Transverse colon (tissue), 4 donors: ENCODE measurements at places on chromosomes 7 and 10. TPM values are rescaled to one million over a fixed set of nuclear protein-coding genes. Genes with fewer than 3 reads are reported as not detected.

DNA sequence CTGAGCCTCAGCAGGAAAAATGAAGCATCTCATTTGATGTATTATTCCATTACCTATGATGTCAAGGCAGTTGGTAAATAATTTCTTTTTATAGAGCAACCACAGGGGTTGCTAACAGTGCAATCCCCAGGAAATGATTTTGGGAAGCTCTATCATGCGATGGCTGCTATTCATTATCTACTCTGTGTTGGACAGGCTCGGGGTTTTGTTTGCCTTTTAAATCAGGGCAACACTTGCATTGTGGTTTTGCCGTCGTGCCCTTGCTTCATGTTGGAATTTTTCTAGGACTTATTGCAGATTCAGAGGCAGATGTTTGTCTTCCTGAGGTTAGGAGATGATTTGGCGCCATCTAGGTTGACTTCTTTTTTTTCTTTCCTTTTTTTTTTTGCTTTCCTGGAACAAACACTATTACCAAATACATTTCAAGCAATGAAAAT is 128.4 kb downstream of the BICC1 start:
- no peak for DNase-seq

The SIRT1 gene
- 19.8 TPM for total RNA-seq

DNA sequence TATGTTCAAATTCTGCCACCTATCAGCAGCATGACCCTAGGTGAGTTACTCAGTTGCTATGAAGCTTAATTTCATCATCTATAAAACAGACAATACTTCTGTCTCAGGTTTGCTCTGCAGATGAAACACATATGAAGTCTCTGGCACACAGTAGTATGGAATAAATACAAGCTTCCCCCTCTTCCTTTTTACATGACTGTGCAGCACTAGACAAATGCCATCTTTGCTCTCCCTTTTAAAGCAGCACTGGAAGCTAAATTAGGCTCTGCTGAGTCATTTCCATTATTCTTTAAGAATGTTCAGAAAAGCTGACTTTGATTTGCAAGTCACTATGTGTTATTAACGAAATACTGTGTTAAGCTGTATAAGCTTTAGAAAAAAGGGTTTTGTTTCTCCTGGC is 40.7 kb upstream of the ANAPC16 start:
- no peak for DNase-seq

The POLR2J3 gene
- 31.8 TPM for total RNA-seq

The PDAP1 gene
- 54.9 TPM for total RNA-seq

The ST7 gene
- 17.6 TPM for total RNA-seq

The HOXA5 gene
- total RNA-seq, result 30.9 TPM

- DNase-seq, result no peak
Observed at GRCh38 chr7:77699056-77699455, 2.8 kb downstream of the RSBN1L start.

DNA sequence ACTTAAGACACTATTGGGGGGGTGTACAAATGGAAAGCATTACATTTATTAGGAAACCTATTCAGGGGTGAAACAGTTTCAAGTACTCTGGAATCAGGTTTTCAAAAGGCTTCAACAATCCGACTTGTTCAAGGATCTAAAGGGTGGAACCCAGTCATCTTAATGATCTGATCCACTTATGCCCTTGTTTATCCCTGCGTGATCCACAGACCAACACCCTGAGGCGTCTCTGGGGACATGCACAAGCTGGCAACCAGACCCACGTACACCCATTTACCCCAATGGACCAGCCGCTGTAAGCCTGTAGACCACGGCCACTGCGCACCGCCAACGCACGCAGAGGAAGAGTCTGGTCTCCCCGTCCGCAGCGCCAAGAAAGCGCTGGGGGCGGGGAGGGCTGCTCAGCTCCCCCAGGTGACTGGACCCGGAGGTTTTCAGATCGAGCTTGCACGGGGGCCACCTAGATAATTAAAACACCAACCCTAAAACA is 13.4 kb downstream of the HNRNPF start:
- DNase-seq, result no peak

The LGI1 gene
- total RNA-seq, result 1.1 TPM

- DNase-seq, result no peak
Observed at GRCh38 chr10:71741029-71741428, 21.5 kb upstream of the C10orf105 start.

DNA sequence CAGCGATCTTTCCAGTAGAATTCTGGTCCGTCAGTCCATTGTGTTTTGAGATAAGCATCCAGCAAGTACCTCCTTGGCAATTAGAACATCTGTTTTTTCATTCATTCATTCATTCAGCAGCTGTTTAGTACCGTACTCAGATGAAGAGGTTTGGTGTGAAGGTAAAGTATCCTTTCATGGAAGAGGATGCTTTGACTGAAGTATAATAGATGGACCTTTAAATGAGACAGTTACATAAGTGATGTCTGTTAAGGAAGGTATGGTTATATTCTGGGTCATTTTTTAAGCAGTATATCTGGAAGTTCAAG is 1.2 kb downstream of the MAPK8 start:
- no peak for DNase-seq

GRCh38 chr10:43206391-43207235 is 60.3 kb downstream of the RASGEF1A start:
- peak; percentile 5 for DNase-seq

DNA sequence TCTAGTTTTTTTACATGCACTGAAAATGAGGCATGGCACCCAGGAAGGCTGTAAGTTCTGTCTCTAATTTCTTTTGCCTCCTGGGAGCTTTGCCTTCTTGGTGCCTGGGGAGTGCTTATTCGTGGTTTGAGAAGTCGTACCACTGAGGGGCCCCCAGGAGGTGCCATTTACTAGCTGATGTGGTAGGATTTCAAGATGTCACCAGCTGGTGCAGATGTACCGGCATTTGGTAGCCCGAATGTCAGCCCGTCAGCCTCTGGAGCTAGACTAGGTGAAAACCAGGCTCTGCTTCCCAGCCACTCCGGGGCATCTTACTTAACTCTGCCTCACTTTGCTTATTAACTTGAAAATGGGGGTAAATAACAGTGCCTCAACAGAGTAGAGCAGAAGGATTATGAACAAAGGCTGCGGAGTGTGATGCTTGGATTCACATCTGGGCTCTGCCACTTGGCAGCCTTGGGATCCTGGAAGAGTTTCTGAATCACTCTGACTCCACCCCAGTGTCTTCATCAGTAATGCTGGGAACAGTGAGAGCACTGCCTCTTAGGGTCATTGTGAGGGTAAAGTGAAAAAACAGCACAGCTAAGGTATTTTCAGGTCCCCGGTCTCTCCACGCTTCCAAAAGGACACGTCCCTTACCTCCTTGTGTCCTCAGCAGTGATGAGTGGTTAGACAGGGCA is 31.4 kb upstream of the BTBD16 start:
- DNase-seq, result no peak

DNA sequence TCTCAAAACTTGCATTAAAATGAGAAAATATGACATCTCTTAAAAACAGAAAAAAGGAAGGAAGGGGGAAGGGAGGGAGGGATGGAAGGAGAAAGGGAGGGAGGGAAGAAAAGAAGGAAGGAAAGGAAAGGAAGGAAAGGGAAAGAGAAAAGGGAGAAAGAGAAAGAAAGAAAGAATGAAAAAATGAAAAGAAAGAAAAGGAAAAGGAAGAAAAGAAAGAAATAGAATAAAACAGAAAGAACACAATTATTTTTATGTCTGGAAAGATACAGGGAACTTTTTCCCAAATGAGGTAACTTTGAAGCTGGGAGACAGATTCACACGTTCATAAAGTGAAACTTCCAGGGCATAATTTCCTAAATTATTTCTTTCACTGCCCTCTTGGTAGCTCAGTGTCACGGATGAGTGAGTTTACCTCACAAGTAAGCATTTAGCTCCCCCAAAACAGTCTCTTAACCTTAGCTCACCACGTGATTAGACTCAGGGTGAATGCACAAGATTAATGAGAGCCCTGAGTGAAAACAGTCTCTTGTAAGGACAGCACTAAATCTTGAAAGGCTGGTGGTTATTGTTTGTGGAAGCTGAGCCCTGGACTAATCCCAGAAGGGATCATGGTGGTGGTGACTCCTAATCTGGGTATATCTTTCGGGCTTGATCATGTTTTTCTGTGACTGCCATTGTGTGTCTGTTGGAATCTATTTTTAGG is 74.1 kb upstream of the HDAC9 start:
- DNase-seq, result no peak

The ITGA8 gene
- total RNA-seq, result 4.9 TPM
